ENCODE measurements at places on chromosomes 12 and 14.

GRCh38 chr14:65446159-65446558 lies 33.6 kb downstream of the FUT8 start:
- no peak for DNase-seq

DNA sequence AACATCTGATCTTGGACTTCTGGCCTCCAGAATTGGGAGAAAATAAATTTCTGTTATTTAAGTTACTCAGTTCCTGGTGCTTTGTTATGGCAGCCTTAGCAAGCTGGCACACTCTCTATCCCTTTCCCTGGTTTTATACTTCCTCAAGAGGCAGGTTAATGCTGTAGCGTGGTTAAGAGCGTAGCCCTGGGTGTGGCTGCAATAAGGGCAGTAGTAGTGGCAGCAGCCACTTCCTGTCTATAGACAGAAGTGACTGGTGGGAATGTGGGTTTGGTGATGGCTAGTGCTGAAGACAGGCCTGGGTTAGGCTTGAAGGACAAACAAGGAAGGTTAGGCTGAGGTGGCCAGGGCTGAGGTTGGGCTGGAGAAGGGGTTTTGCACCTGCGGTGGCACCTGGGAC lies 3.6 kb upstream of the LGALS3 start:
- DNase-seq = no peak

- DNase-seq = no peak
Observed at GRCh38 chr12:57008178-57008577, 1.8 kb upstream of the ZBTB39 start.

- no peak for DNase-seq
Observed at GRCh38 chr12:2288001-2288400, 235.2 kb downstream of the CACNA1C start.

DNA sequence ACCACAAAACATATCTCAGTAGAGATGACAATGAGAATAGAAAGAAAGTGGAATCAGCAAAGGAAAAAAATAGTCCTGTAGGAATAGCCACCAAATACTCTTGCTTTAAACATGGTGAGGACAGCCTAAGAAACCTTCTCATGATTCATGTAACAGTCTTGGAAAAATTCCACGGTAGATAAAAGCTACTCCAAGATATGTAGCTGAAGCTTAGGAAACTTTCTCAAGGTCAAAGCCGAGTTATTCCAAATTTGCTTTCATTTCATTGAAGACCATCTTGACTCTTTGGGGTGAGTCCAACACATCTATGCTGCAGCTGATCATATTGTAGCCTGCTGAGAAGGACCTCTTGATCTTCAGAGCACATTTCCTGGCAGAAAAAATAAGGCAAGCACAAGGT lies 157.6 kb downstream of the PAH start:
- DNase-seq = no peak

- no peak for DNase-seq
Observed at GRCh38 chr14:82905762-82906161, 1372.1 kb upstream of the SEL1L start.

GRCh38 chr14:58789736-58790135 lies 152.0 kb downstream of the DACT1 start:
- DNase-seq = no peak

DNA sequence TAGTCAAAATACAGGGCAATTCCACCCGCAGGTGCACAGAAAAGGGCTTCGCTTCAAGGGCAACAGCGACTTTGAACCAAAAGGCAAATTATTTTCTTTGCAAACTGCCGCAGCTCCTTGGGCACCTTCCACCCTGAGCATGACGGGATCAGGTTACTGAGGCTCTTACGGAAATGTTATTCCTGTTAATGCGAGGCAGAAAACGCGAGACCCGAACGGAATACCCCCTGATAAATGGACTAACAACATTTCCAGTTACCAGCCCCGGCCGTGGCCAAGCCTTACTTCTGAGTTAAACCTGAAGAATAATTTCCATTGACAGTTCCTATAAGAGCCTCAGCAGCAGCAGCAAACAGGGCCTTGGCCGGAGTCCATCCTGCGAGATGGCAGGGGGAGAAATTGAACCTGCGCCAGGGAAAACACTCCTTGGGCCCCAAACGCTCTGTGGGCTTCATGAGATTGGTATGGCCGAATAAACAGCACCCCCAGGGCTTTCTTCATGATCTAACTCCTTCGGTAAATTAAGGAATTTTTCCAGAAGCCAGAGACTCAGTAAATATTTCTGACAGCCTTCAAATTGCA lies 70.0 kb upstream of the DICER1 start:
- DNase-seq = no peak

DNA sequence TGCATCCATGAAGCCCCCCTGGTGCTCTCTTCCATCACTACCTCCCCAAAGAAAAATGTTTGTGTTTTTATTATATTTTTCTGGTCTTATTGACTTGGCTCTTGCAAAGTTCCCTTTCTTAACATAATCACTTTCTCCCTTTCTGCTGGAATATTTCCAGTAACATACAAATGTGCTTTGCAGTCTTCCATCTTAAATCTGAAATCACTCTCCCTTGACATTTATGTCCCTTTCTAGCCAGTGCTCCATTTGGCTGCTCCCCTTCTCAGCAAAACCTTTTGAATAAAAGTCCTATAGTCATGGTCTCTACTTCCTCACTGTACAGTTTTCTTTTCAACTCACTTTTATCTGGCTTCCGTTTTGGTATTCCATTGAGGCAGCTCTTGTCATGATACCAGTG lies 118.8 kb downstream of the SNAPC1 start:
- no peak for DNase-seq

GRCh38 chr12:5796171-5796958 lies 148.7 kb downstream of the ANO2 start:
- no peak for DNase-seq

DNA sequence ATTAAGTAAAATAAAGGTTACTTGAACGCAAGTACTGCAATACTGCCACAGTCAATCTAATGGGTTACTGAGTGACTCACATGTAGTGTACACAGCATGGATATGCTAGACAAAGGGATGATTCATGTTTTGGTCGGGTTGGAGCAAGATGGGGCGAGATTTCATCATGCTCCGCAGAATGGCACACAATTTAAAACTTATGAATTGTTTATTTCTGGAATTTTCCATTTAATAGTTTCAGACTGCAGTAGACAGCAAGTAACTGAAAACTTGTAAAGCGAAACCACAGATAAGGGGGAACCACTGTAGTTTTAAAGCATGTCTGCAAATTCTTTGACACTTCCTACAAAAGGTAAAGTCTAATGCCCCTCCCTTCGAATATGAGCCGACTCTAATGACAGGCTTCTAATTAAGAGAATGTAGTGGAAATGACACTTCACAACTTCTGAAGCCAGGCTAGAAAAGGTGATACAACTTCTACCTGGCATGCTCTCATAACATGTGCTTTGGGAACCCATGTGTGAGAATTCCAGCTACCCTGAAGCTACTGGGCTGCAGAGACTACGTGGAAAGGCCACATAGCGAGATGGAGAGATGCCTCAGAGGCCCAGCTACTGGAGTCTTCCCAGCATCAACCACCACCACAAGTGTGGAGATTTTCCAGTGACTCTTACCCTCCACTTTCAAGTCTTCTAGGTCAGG lies 13.9 kb upstream of the TCP11L2 start:
- DNase-seq = no peak

GRCh38 chr14:79578470-79578869 lies 632.8 kb downstream of the DIO2 start:
- DNase-seq = no peak

- no peak for DNase-seq
Observed at GRCh38 chr12:27865421-27865820, 85.4 kb upstream of the MANSC4 start.

DNA sequence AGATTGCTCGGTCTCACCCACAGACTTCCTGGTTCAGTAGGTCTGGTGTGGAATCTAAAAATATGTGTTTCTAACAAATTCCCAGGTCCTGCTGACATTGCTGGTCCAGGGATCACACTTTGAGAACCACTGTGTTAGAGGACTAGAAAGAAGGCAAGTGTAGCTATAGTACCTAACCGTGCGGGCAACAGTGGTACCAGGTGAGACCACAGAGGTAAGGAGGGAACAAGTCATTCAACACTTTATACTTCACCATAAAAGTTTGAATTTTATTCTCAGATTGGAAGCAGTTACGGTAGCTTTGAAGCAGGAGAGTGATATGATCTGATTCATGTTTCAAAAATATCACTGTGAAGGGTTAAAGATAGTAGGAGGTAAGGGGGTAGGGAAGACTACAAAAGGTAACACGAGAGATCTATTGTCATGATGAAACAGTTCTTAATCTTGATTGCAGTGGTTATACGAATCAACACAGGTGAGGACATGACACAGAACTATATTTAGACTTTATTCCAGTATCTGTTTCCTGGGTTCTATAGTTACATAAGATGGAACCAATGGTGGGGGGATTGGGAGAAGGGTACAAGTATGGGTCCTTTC lies 73.5 kb downstream of the CDK17 start:
- DNase-seq = no peak

DNA sequence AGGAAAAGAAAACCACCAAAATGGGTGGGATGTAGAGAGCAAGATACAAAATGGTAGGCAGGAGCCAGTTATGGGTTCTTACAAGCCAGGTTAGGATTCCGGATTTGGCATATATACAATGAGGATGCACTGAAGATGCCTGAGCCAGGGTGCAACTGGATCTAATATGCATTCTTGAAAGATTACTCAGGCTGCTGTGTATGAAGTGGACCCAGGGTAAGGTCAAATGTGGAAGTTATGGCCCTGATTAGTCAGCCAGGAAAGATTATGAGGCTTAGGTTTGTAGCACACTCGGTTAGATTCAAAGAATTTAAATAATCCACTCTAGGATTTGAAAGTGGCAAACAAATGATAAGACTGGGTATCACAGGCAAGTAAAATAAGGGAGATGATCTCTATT lies 1750.7 kb upstream of the FLRT2 start:
- no peak for DNase-seq

DNA sequence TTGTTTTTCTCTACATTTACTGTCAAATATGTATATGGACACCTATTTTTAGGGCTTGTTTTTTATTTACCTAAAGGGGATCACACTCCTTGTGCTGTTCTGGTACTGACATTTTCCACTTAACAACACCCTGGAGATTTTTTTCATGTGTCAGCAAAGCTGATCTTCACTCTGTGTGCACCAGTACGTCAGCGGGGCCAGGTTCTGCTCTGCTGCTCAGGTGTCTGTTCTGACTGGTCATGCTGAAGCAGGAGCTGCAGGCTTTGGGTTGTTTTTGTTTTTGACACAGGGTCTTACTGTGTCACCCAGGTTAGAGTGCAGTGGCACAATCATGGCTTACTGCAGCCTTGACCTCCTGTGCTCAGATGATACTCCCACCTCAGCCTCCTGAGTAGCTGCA lies 81.9 kb upstream of the CCND2 start:
- no peak for DNase-seq

- DNase-seq = no peak
Observed at GRCh38 chr12:120175537-120175936, 19.0 kb downstream of the GCN1 start.

- no peak for DNase-seq
Observed at GRCh38 chr12:92010368-92010767, 135.3 kb downstream of the BTG1 start.

DNA sequence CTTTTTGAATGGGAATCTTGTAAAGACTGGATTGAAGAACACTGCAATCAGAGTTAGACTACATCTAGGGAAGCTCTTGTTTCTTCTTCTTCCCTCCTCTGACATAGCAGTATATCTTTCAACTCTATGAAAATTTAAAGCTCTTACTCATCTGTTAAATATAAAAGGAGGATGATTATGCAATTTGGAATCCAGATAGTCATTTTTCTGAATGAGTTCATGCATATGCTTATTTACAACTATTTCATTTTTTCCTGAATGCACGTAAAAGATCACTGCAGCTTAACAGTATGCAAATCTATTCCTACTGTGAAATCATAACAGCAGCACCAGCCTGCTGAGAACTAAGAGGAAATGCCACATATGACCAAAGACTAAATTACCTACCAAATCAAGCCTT lies 133.5 kb upstream of the TMCC3 start:
- DNase-seq = no peak
